ENCODE measurements at places on chromosomes 13 and 19. TPM values are rescaled to one million over a fixed set of nuclear protein-coding genes. Genes with fewer than 3 reads are reported as not detected.
A peak's percentile ranks its signal among the peaks of the same experiment; 100 is the strongest.

DNA sequence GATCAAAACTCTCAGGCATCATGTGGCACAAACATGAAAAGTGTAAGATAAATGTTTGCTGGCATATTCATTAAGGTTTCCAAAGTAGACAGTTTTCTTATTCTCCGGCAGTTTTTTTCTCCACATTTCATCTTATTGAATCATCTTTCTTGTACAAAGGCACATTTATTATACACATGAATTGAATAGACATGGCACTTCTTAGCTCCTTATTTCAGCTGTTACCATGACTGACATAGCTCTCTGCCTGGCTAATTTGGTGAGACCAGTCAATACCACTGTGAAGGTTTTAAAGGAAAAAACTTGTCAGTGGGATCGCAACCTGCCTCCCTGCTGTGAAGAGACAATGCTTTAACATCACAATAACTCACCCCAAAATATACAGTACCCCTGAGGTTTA is 285.0 kb upstream of the PCDH20 start:
- no peak for DNase-seq

GRCh38 chr13:48891586-48891985 is 84.1 kb upstream of the FNDC3A start:
- no peak for DNase-seq

The FFAR2 gene
- not detected for total RNA-seq

- DNase-seq, result no peak
Observed at GRCh38 chr19:11261431-11261970, 823 bp downstream of the DOCK6 start.

- no peak for DNase-seq
Observed at GRCh38 chr13:77555246-77555645, 19.7 kb downstream of the SCEL start.

DNA sequence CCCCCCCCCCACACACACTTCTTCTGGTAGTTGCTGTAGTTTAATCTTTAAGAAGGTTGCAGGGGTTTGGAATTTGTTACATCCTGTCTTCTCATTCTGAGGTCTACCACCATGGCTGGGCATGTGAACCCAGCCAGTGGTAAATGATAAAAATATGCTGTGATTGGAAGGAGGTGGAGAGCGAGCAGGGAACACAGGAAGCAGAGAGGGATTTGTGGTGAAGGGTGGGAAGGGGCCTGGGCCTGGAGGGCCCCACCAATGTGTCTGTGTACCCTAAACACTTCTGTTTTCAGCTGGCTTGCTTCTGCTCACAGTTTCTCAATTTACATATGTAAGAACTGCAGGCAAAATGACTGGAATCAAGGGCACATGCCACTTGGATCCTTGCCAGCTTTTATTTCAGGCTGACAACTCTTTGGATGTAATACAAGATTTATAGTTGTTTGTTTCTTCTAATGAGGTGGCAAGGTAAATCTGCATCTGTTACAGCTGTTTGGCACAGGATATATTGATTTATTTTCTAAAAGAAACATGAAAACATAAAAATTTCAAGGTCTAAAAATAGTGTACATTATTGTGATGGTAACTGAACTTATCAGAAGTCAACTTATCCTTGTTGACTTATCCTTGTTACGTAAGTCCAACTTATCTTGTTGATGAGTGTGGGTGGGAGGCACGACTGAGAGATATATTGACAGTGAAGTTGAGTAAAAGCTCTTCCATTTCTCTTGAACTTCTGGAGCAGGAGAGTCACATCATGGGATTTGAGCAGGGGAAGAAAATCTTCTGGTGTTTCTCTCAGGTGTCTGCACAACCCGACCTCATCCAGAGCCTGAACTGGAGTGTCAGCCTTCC is 313.2 kb downstream of the SHISA2 start:
- DNase-seq, result no peak

DNA sequence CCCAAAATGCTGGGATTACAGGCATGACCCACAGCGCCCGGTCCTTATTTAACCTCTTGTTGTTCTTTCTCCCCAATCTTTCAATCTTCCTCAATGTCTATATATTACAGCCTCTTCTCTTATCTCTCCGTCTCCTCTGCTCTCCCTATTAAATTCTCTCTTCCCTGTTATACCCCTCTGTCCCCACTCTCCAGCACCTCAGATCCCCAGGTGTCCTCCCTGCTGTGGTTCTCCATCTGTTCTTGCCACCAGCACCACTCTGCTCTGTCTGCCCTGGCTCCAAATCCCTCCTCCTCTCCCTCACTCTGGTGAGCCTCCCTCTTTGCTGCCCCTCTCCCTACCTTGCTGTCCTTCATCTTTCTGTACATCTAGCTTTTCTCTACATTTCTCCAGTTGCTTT is 1.1 kb downstream of the ZNF600 start:
- no peak for DNase-seq

GRCh38 chr13:31093145-31093885 is 68.4 kb downstream of the HSPH1 start:
- no peak for DNase-seq

- DNase-seq, result no peak
Observed at GRCh38 chr19:15563931-15564330, 51.1 kb upstream of the CYP4F8 start.

DNA sequence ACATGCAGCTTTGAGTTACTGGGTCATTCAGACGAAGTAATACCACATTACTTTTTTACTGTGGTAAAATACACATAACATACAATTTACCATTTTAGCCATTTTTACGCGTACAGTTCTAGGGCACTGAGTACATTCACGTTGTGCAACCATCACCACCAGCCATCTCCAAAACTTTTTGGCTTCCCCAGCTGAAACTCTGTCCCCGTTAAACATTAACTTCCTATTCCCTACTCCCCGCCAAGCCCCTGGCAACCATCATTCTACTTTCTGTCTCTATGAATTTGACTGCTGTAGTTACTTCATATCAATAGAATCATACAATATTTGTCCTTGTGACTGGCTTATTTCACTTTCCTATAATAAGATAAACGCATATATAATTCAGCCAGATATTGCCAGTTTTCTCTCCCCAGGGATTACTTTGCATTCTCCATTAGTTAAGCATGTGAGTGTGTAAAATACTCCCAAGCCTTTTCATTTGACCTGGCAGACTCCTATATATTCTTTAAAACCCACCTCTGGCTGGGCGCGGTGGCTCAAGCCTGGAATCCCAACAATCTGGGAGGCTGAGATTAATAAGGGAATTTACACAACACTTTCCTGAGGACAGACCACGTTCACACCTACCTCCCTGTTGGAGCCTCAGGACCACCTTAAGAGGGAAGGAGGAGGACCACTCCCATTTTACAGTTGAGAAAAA is 10.0 kb upstream of the CYP4F22 start:
- no peak for DNase-seq

DNA sequence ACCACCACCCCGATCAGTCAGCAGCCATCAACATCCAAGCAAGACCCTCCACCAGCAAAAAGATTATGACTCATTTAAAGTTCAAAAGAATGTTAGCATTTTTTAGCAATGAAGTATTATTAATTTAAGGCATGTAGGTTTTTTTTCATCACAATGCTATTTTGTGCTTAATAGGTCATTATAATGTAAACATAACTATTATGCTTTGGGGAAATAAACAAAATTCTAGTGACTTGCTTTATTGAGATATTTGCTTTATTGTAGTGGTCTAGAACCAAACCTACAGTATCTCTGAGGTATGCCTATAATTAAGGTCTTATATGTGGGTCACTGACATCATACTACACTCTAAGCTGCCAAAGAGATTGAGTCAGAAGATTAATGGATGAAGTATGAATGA is 20.0 kb downstream of the KLF12 start:
- DNase-seq, result no peak

The LYL1 gene
- total RNA-seq, result 5.7 TPM

DNA sequence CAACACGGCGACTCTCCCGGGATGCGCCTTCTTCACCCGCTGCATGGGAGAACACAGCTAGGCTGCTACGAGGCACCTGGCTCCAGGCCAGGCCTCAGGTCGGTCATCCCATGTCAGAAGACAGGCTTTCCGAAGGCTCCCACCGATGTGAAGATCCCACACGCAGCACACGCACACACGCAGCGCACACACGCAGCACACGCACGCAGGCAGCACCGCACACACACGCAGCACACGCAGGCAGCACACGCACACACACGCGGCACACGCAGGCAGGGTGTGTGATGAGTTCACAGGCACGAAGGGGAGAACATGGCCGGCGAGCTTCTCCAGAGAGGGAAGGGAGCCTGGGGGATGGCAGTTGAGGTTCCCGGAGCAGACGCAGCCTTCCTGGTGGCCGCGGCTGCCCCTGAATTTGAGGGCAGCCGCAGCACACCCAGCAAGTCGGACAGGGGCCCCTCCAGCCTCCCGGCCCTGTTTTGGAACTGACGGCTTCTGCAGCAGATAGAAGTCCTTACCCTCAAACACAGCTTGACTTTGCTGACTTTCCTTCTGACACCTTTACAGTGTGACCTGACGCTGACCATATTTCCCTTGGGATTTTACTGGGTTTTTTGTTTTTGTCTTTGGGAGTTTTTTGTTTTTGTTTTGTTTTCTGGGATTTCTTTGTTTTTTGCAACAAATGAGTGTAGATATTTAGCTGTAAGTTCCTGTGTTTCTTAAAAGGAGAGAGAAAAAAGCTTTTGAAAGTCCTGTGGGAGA is 55.9 kb downstream of the RASA3 start:
- DNase-seq, result no peak

- no peak for DNase-seq
Observed at GRCh38 chr19:55344444-55344843, 4.8 kb downstream of the KMT5C start.

The ZSWIM9 gene
- 7.0 TPM for total RNA-seq

The APLP1 gene
- 0.76 TPM for total RNA-seq

- DNase-seq, result no peak
Observed at GRCh38 chr19:48760504-48761205, 5.3 kb downstream of the FGF21 start.

The ZNF627 gene
- 6.1 TPM for total RNA-seq

DNA sequence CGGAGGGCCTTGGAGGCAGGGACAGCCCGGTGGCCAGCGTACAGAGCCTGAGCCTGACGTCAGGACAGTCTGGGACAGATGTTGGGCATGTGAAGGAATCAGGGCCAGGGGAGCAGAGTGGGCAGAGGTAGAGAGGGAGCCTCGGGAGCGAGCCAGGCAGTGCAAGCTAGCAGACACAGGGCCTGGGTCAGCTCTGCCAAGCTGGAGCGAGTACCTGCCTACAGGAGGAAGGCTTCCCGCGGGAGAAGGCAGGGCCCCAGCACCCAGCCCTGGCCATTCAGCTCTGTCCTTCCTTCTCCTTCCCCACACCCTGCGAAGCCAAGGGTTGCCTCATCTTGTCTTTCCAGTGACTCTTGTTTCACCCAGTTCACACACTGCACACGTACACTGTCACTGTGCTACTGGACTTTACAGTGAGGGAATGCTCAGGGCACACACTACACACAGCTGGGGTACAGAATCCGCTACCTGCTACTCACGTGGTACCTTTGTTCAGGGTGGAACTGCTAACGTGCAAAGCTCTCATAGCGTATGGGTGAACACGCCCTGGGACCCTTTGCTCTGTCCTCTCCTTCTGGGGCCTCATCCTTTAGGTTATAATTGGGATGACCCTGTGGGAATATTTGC is 9.8 kb upstream of the C1QTNF9 start:
- DNase-seq, result no peak

DNA sequence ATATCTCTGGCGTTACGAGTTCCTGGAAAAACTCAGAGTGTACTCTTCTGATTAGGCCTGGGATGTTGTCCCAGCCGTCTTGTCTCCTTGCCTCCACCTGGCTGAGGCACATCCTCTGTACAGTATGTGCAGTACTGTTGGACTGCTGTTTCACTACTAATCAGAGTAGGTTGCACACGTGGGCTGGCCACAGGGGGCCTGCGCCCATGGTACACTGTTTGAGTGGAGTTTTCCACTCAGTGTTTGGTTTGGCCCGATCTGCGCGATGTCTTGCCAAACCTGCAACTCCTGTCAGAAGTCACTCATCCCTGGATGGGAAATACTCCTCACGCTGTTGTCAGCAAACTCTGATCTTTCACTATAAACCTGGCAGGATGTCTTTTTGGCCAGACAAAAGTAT is 189.6 kb upstream of the CSNK1A1L start:
- DNase-seq, result no peak

DNA sequence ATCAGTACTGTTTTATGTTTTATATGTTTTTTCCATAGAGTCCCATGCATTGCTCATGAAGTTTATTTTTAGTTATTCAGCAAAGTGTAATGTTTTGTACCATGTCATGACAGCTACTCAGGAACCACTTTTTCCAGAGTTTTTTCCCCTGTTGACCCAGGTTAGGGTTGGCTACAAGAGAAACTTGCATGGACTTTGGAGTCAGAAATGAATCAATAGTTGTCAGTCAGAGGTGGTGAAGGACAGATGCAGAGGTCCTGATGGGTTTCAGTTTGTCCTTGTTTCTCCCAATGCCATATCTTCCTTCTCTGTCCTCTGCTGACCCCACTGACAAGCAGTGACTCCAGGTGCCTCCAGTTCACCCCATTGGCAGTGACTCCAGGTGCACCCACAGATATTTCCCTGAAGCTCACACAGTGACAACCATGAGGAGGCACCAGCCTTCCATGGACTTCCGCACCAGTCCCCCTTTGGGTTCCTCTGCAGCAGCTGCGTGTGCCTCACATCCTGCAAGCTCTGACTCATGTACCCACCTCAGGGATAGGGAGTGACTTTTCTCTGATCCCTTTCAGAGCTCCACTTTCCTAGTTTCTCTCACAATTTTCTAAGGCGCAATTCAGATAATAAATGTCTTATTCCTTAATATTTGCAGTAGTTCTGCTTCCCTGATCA is 92.1 kb downstream of the AKAP11 start:
- DNase-seq, result no peak

The ZNF682 gene
- total RNA-seq, result 5.5 TPM

DNA sequence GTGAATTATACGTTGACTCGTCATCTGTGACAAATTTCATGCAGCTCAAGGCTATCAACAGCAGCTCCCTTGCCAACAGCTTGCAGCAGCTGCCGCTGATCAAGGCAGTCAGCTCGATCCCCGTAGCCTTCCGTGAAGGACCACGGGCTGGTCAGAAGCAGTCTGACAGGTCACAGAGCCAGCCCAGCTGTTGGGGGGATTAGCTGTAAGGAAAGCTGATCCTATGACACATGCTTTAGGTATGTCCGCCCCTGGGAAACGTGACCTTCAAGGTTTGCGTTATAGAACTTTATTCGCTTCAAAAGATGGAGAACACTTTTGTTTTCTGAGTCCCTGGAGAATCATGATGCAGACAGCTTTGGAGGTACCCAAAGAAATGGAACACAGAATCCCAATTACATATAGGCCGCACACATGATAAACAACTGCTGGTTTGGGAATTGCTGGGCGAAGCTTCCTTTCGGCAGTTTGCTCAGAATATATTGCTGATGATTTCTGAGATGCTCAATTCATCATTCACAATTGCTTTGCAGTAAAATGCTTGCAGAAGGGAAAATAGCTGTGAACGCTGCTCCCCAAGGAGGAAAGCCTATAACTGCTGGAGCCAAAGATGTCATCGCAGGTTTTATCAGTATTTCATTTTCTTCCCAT is 62.6 kb upstream of the USP29 start:
- no peak for DNase-seq

DNA sequence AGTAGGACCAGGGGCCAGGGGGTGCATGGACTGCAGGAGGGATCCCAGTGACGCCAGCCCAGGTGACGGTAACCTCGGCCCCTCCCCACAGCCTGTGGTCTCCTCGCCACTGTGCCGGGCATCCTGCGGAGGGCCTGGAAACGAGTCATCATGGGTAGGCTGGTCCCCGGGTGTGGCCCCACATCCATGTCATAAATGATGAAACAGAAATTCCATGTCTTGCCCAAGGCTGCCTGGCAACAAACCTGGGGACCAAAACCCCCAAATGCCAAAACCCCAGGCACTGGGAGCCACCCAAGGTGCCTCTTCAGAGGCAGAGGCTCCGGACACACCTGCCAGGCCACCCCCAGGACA is 20.9 kb downstream of the MAP2K2 start:
- DNase-seq, result peak; percentile 57

- DNase-seq, result no peak
Observed at GRCh38 chr19:2150794-2151338, 500 bp downstream of the AP3D1 start.
